Stimulated activated CD8-positive, alpha-beta memory T cell treated with anti-CD3 and anti-CD28 coated beads, Interleukin-4, amount 100 ng/mL, for 4 hours (primary cell): ENCODE measurements at places on chromosomes 5 and 9.

DNA sequence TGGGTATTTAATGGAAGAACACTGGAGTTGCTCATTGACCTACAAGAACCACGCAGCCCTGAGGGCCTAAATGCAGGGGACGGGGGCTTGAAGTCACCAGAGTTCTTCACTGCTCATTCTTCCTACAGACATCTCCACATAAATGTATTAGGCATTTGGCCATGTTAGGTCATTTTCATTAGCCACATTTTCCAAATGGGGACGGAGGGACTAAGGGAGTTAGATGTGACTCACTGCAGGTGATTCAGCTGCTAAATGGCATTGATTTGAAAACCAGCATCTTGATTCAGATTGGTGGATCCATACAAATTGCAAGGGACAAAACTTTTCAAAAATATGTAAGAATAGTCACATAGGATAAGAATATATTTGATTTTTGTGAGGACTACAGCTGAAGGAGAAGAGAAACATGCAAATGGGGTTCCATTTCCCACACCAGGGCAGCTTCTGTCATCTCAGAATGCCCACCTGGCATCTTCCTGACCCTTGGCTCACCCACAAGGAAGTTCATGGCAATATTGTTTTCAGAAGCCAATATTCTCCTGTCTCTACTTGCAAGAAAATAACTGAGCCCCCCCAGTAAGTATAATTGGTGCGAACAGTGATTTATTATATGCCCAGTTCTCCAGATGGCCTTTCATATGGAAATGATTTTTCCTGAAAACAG lies 264.8 kb downstream of the DOCK8 start:
- no peak for DNase-seq

DNA sequence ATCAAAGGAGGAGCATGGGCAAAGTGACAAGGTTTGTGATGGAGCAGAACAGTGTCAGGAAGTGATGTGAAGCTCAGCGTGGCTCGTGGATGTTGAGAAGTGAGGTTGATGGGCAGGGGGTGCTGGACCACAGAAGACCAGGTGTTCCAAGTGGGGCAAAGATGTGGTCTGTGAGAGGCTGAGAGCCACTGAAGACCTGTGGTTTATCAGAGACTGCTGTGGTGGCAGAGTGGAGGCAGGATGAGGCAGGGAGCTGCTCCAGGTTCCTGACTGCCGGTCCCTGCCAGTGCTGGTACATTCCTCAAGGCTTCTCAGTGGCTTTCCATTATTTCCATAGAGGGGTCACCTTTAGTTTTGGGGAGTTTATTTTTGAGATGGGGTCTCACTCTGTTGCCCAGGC lies 19.1 kb downstream of the PALM2AKAP2 start:
- DNase-seq = no peak

GRCh38 chr9:114347675-114348074 lies 18.0 kb downstream of the ORM2 start:
- DNase-seq = no peak

- DNase-seq = no peak
Observed at GRCh38 chr5:43456556-43456955, 27.1 kb downstream of the TMEM267 start.

DNA sequence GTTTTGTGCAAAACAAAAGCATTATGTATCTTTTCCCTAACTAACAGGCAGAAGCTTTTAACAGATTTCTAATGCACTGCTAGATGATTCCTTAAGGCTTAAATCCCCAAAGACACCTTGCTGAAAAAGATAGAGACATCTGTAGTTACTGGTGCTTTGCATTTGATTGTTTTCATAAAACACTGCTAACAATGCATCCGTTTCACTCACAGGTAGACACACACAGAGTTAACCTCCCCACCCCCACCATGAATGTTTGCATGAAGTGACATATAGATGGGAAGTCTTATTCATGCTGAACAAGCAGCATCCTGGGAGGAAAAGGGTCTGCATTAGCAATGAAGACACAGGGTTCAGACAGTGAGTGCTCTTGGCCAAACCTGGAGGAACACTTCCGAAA lies 100.9 kb downstream of the ASTN2 start:
- no peak for DNase-seq

DNA sequence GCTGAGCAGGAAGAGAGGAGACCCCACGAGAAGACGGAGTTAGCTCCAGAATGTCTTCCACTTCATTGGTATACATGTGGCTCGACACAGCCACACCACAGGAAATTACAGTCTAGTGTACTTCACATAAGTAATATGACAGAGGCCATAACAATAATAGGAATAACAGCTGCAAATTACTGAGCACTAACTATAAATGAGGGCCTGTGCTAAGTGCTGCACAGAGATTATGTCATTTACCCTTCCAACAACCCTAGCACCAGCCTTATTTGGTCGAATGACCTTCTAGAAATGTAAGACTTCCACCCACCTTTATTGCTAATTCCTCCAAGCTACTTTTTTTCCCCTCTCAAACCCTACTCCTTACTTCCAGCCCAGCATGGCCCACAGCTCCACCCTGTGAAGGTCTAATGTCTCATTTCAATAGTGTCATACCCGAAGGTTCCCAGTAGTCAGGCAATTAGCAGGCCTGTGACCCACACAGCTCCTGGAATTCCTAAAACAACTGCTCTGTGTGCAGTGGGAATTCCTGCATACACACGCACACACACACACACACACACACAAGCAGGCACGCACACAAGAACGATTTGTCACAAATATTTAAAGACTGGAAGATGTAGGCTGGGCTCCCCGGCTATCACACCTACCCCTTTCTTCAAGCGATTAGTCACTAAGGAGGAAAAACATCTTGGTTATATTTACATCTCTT lies 134.5 kb downstream of the FRMD3 start:
- DNase-seq = no peak
